ENCODE measurements at places on chromosomes 6 and 20. TPM values are rescaled to one million over a fixed set of nuclear protein-coding genes. Genes with fewer than 3 reads are reported as not detected.

DNA sequence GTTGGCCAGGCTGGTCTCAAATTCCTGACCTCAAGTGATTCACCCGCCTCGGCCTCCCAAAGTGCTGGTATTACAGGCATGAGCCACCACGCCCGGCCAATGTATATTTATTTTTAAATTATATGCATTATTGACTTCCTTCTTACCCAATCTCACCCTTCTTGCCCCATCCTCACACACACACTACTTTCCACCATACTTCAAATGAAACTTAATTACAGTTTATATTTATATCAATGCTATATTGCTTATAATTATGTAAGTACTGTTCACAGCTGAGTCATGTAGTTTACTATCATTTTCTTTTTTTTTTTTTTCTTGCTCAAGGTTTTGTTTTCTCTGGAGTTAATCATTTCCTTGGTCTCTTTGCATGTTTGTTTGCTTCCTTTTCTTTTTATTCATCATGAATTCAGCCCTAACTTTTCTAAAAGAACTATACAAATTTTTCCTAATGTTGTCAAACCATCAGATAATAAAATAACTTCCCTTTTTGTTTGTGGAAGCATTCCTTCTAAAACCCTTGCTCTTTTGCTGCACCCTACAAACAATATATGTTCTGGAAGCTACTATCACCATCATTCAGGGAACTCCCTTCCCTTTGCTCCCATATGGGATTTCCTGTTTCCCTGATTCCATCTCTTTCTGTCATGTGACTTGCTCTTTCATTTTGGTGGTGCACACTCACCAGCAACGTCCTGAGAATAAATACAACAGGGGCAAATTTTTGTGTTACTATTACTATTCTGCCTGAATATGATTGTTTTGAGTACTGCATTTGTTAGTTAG lies 201.7 kb upstream of the SASH1 start:
- DNase-seq, result peak; percentile 4

GRCh38 chr6:31422587-31422986 lies 19.2 kb downstream of the MICA start:
- no peak for DNase-seq

C20orf202 gene
- not detected for total RNA-seq

NKX2-4 gene
- total RNA-seq, result not detected

- no peak for DNase-seq
Observed at GRCh38 chr20:7248281-7249201, 481.1 kb downstream of the BMP2 start.

DNA sequence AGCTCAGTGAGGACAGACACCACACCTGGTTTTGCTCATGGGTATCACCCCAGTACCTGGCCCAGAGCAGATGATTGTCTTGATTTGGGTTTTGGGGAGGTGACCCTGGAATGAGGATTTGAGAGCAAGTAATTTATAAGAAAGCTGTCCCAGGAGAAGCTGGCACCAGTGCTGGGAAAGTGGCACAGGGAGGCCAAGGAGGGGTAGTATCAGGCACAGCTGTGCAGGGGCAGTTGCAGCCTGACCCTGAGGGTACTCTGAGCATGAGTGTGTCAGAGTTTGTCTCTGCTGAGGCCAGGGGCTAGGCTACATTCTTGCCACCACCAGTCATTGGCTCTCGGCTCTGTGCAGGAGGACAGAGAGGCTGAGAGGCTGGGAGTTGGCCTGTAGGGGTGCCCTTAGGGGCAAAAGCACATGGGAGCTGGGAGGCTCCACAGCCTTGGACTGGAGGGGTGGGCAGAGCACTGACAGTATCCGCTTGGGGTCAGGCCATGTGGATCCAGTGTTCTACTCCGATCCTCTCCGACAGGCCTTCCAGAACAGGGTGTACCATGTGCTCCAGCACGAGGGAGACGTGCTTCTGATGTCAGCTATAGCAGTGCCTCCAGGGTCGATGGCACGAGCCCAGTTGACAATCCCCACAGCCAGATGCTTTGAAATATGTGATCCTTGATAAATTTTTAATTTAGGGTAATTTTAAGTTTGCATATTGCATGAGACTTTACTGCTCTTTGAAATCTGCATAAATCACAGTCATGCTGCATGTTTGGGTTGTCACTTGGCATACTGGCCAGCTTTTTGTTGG lies 121.3 kb downstream of the PHACTR3 start:
- no peak for DNase-seq

C6orf58 gene
- not detected for total RNA-seq

- DNase-seq, result no peak
Observed at GRCh38 chr20:40718982-40719729, 30.1 kb upstream of the MAFB start.

DNA sequence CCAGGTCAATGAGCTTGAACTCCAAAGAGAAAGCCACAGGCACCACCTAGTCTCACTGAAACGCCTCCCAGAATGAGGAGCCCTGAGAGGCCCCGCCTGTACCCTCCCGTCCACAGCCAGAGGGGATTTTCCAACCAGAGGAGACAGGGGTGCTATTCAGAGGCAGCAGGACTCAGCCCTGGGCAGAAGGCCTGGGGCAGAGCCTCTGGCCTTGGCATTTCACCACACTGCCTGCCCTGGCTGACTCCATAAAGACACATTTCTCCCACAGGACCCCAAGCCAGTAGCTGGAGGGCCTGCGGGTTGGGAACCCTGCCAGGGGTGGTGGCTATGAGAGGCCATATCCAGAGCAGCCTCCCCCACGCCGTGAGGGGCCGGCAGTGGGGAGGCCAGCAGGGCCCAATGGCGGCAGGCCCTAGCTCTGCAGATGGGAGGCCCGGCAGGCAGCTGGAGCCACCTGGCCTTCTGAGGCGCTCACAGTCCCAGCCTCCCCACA lies 159.3 kb downstream of the PREX1 start:
- DNase-seq, result peak; percentile 49

DNA sequence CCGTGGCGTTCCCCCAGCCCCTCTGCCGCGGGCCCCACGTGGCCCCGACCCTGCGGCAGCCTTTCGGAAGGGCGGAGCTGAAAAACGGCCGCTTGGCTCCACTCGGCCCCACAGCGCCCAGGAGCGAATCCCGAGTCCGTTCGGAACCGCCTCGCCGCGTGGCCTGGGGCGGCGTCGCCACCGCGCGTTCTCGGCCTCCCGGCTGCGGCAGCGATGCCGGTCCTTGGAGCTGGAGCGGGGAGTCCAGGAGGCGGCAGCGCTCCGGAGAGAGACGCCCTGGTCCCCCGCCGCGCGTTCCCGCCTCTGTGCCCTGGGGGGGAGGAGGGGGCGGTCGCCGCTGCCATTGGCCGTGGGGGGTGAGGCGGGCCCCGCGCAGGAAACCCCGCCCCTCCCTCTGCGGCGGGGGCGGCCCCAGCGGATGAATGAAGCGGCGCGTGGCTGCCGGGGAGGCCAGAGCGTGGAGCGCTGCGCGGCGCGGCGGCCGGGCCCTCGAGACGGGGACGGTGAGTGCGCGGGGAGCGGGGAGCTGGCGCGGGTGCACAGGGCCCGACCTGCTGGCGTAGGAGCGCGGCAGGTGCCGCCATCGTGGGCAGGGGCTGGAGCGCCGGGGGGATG lies at the start of gene SLCO4A1:
Gene SLCO4A1, plus strand, starts transcription at position 453 of the 615 bp plus-strand sequence. CDS start 13,952 bp downstream, outside the sequence.
- peak; percentile 91 for DNase-seq

DNA sequence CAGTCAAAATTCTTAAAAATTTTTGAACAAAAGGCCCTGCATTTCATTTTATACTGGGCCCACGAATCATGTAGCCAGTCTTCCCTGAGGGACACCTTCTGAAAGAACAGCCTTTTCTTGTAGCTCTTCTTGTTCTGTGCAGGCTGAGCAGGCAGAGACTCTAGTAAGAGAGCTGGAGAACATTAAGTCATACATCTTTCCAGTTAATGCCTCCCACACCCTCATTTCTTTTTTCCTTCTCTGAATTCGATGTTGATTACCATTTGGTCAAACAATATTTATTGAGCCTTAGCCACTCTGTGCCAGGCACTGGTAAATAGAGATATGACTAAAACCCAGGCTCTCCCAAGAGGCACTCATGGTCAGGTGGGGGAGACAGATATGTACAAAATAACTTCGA lies 33.6 kb downstream of the METTL24 start:
- DNase-seq, result no peak

- no peak for DNase-seq
Observed at GRCh38 chr20:14698125-14698524, 360.7 kb upstream of the FLRT3 start.

POM121L2 gene
- 0.12 TPM for total RNA-seq

DNA sequence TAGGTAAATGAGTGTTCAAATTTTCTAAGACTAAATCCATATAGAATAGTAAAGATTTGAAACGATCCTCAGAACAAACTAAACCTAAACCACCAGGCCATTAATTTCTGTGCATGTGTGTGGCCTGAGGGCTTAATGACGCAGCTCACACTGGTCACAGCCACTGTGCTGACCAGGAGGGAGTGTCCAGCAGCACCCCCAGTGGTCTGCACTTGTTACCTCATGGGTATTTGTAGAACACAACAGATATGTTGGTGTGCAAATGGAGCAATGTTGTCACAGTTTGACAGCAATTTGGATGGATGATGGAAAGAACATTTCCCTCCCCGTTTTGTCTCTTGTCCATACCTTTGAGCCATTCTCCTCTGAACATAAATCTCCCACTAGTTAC lies 122.4 kb upstream of the EXOC2 start:
- peak; percentile 31 for DNase-seq

DNA sequence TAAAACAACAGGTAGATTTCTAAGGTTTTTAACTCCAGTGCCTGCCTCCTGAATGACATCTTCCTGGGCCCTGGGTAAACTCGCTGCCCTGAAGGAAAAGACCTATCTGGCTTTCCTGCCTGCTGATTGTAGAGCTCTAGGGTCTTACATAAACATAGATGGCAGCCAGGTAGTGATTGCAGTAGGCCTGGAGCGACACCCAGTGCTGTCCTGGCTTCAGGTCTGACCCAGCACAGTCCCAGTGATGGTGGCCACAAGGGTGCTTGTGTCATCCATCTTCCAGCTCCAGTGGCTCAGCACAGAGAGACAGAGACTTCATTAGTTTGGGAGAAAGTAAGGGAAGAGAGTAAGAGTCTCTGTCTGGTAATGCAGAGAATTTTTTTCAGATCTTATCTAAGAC lies 542.9 kb upstream of the IMPG1 start:
- no peak for DNase-seq

DEFB110 gene
- not detected for total RNA-seq

TRAPPC3L gene
- not detected for total RNA-seq

GRCh38 chr6:138088326-138088762 lies 18.9 kb downstream of the PERP start:
- DNase-seq, result peak; percentile 72

GRCh38 chr6:168713839-168714238 lies 272.9 kb downstream of the SMOC2 start:
- no peak for DNase-seq

Measured in RPMI7951 (cell line).